ENCODE measurements at places on chromosomes 7 and 10.

DNA sequence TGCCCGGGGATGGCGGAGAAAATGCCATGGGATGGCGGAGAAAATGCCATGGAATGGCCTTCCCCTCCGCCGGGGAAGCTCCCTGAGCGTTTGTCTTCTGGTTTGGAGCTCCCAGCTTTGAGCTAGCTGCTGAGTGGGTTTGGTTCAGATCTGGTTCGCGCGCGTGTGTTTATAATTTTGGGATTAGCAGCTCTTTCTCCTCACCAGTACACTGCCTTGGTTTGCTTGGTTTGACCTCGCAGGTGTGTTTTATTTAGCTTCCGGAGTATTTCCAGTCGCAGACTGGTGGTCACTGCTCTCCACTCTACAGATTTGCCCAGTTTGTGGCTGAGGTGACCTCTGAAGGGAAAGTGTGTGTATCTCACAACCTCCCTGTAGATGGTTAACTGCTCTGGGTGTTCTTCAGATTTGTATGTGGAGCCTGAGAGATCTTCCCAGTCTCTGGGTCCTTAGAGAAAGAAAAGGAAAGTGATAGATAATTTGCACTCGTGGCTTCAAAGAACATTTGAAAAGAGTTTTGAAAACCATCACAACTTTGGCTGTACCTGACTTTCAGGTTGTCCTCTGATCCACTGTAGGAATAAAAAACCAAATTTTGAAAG lies 597 bp downstream of the ZNF277 start:
- DNase-seq: no peak

GRCh38 chr7:4102231-4102841 lies 579.8 kb upstream of the FOXK1 start:
- no peak for DNase-seq

GRCh38 chr10:86261941-86262687 lies 104.5 kb downstream of the GRID1 start:
- peak; percentile 57 for DNase-seq

GRCh38 chr10:69421611-69422308 lies 5.0 kb upstream of the TACR2 start:
- no peak for DNase-seq

DNA sequence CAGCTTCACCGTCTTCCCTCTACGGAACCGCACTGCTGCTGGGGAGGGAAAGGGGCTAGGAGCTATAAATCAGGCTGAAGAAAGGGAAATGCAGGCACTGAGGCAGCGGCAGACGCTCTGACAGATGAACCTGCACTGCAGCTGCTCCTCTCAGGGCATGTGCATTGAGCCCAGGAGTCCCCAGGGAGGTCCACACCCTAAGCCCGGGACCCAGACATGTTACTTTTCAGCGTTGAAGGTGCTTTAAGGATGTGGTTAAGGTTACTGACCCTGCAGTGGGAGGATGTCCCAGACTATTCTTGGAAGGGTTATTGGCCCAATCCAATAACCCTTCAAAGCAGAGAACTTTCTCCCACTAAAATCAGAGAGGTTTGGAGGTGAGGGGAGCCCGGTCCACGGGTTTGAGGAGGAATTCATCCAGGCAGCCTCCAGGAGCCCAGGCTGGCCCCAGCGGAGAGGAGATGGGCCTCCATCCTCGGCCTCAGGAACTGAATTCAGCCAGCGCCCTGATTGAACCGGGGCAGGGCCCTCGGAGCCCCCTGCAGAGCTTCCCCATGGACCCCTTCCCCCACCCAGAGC lies 75.4 kb downstream of the ADARB2 start:
- DNase-seq: no peak
